ENCODE measurements at places on chromosomes 4 and X.

GRCh38 chr4:174524242-174524641 lies 2.0 kb upstream of the HPGD start:
- no peak for DNase-seq

DNA sequence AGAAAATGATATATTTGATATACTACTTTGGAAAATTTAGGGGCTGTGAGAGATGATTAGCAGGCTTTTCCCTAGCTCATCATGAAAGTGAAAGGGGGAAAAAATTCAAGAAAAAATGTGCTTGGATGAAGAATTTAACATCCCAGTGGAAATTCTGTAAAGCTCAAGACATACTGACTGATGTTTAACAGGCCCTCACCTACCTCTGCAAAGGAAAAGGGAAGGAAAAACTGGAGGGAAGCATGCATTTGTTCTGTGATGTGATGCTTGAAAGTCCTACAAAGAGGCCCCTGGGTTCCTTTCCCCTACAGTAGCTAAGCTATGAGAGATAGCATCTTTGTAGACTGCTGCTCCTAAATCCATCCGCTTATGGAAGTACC lies 364.1 kb downstream of the PDGFC start:
- no peak for DNase-seq

DNA sequence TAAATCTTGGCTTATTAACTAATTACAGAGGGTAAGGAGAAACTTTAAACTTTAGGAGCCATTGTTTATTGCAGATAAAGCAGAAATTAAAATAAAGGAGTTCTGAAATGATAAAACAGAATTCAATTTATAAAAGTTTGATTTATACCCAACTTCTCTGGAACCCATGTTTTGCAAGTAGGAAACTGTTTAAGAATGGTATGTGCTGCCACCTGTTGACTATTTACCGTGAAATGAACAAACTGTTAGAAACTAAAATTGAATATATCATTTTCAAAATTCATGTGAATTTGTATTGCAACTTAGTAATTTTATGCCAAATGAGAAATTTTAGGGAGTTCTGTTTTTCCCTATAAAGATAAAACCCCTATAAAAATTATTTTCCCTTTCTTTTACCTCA lies 11.0 kb upstream of the TBC1D8B start:
- no peak for DNase-seq

DNA sequence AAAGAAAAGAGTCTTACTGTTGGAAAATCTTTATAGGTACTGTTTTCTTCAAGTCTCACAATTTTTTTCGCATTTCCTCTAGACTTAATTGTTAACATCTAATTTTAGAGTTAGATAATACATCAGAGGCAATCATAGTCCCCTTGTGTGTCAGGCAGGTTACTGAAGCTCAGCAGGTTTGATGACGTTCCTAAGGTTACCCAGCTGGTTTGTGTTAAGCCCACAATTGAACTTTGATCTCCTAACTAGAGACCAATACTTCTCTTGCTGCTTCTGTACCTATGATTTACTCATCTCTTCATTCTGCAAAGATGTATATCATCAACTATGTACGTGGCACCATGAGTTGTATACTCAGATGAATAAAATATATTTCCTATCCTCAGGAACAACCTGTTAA lies 131.6 kb upstream of the STIM2 start:
- no peak for DNase-seq

GRCh38 chr4:26124753-26125321 lies 196.0 kb upstream of the RBPJ start:
- no peak for DNase-seq

GRCh38 chr4:75004755-75005668 lies 72.1 kb downstream of the PARM1 start:
- no peak for DNase-seq

DNA sequence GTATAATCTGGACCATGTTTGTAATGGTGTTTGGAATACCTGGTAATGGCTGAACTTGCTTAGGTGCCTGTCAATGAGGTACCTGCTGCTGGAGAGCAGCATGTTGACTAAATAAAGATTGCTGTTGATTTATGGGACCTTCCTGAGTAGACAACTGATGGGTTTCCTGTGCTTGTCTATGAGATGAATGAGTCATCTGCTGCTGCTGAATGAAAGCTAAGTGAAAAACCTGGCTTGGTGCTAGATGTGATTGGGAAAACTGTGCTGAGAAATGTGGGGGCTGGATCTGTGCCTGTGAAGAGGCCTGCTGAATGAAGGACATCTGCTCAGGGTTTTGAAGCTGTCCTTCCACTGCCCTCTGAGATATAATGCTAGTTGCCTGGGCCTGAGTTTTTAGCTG lies 69.6 kb downstream of the WNK3 start:
- DNase-seq = no peak

DNA sequence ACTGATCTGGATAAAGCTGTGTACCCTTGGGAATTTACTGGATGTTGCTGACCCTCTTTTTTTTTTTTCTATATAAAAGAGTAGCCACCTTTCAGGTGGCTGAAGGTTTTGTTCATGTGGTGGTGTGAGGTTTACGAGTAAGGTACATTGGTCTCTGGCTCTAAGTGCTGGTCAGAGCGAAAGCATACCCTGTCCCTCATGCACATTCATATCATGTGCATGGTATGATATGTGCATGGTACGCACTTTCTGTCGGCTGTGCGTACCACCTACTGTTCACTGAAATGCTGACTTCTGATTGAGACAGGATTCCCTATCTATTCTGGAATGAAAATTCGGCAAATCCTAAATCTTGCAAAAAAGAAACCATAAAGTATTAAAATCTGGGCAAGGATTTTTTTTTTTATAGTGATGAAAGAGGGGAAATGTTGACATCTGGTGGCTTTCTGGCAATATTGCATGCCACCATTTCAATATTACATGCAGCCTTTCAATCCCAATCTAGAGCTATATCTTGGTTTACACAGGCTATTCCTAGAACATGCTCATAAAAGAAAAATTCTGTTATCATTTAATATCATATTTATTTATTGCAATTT lies 32.8 kb downstream of the FAM149A start:
- DNase-seq = no peak

DNA sequence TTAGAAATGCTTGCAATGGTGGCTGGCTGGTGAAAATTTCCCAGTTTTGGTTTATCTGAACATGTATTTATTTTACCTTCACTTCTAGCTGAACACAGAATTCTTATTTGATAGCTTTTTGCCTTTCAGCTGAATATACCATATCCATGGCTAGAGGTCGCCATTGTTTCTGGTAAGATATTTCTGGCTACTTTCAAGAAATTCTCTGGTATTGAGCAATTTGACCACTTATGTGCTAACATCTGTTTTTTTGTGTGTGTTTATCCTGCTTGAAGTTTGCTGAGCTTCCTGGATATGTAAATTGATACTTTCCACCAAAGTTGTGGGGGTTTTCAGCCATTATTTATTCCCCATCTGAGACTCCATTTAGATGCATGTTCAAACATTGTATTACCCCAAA lies 75.4 kb downstream of the FBXW7 start:
- no peak for DNase-seq

GRCh38 chr4:24862073-24862751 lies 50.6 kb downstream of the CCDC149 start:
- no peak for DNase-seq

GRCh38 chrX:3378156-3378555 lies 31.7 kb upstream of the MXRA5 start:
- DNase-seq = no peak

DNA sequence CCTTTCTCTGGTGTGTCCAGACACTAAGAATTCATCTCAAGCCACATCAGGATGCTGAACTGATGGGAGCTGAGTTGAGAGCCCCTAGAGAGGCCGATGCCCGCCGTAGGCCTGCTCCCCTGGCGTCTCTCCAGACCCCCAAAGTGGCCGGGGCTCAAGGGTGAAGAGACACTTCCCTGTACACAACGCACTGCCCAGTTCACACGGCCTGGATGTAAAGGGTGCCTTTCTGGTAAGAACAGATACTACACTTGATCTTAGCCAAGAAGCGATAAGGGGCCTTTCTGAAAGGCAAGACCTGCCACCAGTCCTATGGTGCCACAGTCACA lies 5.1 kb upstream of the TREX2 start:
- DNase-seq = no peak

DNA sequence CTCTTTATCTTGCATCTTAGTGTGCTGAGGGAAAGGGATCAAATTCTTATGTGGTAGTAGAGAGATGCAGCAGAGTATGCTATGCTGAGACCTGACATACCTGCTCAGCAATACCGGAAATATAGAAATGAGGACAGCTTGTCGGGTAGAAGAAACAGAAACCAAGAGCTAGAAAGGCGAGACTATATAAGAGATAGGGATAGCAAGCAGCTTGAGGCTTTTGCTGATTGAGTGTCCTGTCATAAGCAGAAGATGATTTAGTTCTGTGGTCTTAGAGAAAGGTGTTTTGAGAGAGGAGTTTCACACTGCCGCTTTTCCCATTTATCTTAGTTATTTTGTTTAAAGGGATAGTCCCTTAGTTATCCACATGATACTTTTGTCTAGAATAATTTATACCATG lies 31.7 kb downstream of the USP9X start:
- no peak for DNase-seq

DNA sequence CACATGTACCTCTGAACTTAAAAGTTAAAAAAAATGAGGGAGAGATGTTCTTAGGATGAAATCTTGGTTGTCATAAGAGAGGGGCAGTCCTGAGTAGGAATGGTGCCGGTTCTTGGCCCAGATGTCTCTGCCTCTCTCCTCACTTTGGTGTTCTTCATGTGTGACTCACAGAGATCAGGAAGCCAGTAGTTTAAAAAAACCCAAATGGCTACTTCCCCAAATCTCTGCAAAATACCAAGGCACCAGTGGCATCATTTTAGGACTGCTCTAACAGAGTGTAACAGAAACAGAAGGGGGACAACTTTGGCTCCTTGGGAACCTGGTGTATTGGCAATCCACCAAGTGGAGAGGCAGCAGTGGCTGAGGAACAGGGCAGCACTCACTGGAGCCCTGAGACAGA lies 116.8 kb downstream of the SCD5 start:
- no peak for DNase-seq

DNA sequence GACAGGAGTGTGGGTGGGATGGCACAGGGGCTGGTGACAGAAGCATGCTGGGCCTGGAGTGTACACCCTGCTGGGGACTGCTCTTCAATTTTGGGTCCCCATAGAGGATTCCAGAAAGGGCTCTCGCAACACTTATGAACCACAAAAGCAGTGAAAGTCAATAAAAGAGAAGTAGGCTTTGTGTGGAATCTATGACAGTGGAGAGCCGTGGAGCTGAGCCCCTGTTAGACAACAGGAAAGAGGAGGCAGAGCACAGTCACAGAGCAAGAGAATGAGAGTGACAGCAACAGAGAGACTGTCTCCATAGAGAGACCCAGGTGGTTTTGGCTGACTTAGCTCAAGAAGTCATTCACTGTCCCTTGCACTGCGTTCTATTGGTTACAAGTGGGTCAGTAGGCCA lies 135.1 kb upstream of the ATP6AP2 start:
- no peak for DNase-seq

GRCh38 chr4:24335616-24336015 lies 248.7 kb downstream of the DHX15 start:
- DNase-seq = no peak

GRCh38 chr4:1938027-1938426 lies 66.8 kb downstream of the NSD2 start:
- no peak for DNase-seq

- DNase-seq = no peak
These were observed 34.4 kb downstream of the AGTR2 start for GRCh38 chrX:116204932-116205331.

GRCh38 chr4:170827562-170828274 lies 738.0 kb upstream of the AADAT start:
- DNase-seq = no peak

DNA sequence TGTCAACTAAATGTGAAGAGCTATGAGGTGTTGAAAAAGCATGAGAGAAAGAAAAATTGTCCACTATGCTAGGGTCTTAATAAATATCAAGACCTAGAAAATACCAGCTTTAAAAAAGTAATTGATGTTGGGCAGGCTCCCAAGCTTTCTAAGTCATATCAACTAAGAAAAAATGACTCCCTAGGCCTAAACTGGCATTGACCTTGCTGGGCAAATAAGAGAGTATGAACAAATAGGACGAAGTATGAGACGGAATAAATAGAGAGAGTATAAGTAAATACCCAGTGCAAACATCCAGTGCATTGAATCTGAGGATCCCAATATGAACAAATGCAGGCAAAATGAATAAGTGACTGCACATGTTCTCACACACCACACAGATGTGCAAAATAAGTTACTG lies 3.2 kb downstream of the KDR start:
- no peak for DNase-seq

DNA sequence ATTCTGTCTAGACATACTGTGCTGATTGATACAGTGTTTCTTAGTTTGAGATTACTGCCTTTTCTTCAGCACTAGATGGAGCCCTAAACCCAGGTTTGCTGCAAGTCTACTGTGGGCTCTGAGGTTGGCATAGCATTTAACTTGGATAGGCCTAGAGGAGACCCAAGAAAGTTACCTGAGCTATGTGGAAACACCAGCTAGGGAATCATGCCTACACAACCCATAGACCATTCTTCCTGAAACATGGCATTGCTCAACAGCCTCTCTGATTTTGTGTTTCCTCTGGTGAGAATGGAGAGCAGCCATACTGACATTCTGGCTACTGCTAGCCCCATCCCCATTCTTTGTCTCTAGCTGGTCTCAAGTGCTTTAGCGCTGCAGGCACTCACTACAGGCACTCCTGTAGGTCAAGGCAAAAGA lies 287.7 kb upstream of the PCDH18 start:
- DNase-seq = no peak

- DNase-seq = no peak
These were observed 52.1 kb downstream of the PSAPL1 start for GRCh38 chr4:7382634-7383014.

- DNase-seq = no peak
These were observed 229.0 kb upstream of the GLRA2 start for GRCh38 chrX:14300376-14300775.

- no peak for DNase-seq
These were observed 643 bp downstream of the SRP72 start for GRCh38 chr4:56468097-56468422.

DNA sequence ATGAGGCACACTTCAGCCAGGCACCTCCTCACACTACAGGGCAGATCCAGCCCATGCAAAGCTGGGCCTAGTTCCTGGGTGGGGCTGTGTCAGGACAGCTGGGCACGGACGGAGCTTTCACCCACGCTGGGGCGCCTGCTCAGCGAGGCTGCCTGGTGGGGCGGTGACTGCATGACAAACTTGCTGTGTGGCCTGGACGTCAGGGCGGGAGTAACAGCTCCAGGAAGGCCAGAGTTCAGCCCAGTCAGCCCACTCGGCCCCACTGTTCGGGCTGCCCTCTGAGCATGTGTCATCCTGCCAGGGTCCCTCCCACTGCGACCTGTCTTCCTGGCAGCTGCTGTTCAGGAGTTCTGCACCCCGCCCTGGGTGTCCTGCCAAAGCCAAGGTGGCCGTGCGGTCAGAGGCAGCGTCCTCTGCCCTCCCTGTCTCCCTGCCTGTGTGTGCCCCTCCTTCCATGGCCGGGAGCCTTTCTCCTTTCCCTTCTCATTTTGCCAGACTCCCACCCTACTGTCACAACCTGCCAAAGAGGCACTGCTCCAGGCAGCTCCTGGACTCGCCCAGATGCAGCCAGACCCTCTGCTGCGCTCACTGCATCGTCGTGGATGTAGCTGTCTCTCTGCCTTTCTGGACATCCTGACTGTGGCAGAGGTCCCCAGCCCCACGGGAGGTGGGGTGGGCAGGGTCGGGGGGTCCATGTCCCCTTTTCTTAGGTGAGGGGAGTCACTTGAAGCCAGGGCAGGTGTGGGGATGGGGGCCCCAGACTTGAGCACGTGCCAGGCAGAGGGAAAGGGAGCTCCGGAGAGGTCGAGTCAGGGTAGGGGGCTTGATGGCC lies 33.0 kb upstream of the KIAA0232 start:
- no peak for DNase-seq

All from stimulated activated CD4-positive, alpha-beta T cell treated with anti-CD3 and anti-CD28 coated beads, Interleukin-1b, Interleukin-23, amount 100 ng/mL, for 1 hour (primary cell).